ENCODE measurements at places on chromosomes 6 and 20. TPM values are rescaled to one million over a fixed set of nuclear protein-coding genes. Genes with fewer than 3 reads are reported as not detected.

HRH3 gene
- total RNA-seq, result 0.10 TPM

MUCL3 gene
- total RNA-seq, result not detected

SCUBE3 gene
- total RNA-seq, result 1.6 TPM

KCNQ5 gene
- 9.4 TPM for total RNA-seq

WFDC12 gene
- not detected for total RNA-seq

FUT9 gene
- not detected for total RNA-seq

TRIM31 gene
- total RNA-seq, result not detected

SIRPG gene
- not detected for total RNA-seq

ZDHHC14 gene
- total RNA-seq, result 19.9 TPM

KIF13A gene
- total RNA-seq, result 49.3 TPM

SLC24A3 gene
- not detected for total RNA-seq

RSPO3 gene
- total RNA-seq, result not detected

STMND1 gene
- not detected for total RNA-seq

TMEM217 gene
- total RNA-seq, result 4.0 TPM

FAM229B gene
- total RNA-seq, result 12.0 TPM

TMC2 gene
- total RNA-seq, result not detected

LTA gene
- total RNA-seq, result 0.72 TPM

TMEM30A gene
- total RNA-seq, result 130 TPM

PBOV1 gene
- not detected for total RNA-seq
